ENCODE measurements at places on chromosomes 12 and 14.

DNA sequence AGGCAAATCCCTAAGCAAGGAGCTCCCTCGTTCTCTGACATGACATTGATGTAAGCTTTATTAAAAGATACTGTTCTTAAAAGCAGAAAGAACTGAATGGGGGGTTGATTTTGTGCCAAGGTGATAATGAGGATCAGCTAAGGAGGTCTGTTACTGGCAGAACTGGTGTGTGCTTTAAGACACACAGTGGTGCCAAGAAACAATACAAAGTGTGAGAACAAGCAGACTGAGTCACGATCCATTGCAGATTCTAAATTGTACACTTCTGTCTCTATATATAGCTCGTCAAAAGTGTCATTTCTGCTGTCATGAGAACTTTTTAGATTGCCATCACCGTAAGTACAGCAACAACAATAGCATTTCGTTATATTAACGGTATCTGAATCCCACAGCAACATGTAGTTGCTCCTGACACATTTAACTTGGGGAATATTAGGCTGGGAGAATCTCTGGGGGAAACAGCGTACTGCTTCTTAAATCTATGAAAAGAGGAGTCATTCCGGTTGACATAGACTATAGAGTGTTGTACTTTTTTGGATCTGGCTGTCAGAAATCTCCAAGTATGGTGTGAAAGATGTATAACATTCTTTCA, 151.3 kb upstream of the PRKD1 start:
- no peak for DNase-seq

GRCh38 chr12:54217774-54218241, 29.0 kb upstream of the SMUG1 start:
- no peak for DNase-seq

GRCh38 chr14:85308531-85309300, 221.2 kb upstream of the FLRT2 start:
- no peak for DNase-seq

- DNase-seq, result no peak
Observed at GRCh38 chr12:102903337-102904007, 13.6 kb downstream of the PAH start.

- DNase-seq, result no peak
Observed at GRCh38 chr12:46404225-46404631, 31.7 kb upstream of the SLC38A2 start.

GRCh38 chr14:99636487-99636886, 8.4 kb upstream of the HHIPL1 start:
- no peak for DNase-seq

DNA sequence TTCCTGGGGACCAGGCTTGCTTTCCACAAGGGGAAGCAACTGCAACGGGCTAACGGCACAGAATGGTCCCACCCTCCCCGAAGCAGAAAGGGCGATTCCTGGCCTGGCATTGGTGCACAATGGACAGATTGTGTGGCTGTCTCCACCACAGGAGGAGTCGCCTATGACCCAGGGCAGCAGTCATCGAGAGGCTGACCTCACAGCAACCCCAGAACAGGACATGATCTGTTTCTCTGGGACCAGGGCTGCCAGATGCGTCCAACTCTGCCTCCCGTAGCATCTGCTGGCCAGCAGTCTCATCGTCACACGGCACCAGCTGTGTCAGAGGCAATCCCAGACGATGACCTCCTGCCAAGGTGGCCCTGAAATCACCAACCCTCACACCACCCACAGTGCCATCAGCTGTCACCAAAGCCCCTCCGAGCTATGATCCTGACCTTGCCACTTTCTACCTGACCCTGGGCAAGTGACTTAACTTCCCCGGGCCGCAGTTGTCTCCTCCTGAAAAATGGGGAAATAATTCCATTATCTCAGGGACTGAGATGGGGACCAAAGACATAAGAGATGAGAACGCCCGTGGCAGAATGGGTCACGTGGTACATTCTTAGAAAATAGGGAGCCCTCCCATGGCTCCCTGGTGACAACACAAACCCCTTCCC, 86.7 kb downstream of the CHGA start:
- DNase-seq, result no peak

- DNase-seq, result no peak
Observed at GRCh38 chr12:6828781-6829535, 751 bp downstream of the P3H3 start.

DNA sequence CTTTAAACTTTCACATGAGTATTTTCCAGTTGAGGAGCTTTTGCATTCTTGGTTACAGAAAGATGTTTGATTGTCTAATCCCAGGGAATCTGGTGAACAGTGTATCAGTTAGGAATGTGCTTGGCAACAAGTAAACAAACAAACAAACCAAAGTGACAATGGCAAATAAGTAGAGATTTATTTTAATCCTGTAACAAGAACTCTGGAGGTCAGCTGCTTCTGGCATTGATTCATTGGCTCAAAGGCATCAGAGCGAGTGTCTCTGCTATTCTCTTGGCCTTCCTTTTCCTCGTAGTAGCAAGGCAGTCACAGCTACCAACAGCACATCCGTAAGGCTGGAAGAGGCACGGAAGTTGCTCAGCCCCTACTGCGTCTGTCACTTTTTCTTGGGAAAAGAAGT, 37.2 kb downstream of the CRADD start:
- DNase-seq, result no peak

DNA sequence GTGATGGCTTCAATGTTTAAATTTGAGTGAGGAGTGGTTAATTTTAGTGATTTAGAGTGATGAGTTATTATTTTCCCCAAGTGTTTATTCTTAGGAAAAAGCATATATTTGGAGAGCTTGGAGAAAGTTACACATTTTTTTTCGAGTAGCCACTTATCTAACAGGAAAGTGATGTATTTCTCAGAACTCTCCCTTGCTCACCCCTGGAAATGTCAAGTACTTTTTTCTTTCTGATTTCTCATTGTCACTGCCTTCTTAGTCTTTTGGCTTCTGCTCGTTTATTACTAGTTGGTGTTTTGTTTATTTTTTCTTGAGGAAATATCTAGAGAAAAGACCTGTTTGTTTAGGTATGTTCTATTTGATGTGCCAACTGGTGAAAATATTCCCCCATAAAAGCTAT, 58.8 kb downstream of the AEBP2 start:
- no peak for DNase-seq

DNA sequence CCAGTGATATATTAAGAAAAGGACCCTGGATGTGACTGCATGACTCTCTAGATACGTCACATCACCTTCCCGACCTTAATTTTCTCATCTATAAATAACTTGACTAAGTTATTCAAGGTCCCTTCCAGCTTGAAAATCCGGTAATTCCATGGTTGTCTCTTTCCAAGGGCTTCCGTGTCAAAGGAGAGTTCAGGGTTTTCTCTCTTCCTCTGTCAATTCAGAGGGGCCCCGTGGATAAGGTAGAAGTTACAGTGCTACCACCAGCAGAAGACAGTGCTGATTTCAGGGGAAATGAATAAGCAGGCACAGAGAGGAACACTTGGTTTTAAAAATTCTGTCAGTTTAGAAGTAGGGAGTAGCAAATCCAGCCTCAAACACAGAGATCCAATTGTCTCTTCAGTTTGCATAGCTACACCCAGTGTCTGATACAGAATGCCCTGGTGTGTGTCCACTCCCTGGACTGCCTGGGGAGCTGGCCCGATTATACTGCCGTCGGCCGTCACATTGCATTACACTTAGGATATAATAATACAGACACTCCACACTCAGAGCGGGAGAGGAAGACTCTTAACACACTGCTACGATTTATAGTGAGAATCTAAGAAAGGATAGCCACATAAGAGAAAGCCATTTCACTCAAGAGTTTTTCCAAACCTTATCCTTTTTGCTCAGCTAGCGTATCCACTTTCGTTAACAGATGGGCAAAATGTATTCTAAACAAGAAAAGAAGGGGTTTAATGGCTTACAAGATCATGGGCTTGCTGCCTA, 54.7 kb upstream of the GTF2A1 start:
- DNase-seq, result no peak

- DNase-seq, result no peak
Observed at GRCh38 chr12:27667540-27667939, 28.7 kb upstream of the REP15 start.

DNA sequence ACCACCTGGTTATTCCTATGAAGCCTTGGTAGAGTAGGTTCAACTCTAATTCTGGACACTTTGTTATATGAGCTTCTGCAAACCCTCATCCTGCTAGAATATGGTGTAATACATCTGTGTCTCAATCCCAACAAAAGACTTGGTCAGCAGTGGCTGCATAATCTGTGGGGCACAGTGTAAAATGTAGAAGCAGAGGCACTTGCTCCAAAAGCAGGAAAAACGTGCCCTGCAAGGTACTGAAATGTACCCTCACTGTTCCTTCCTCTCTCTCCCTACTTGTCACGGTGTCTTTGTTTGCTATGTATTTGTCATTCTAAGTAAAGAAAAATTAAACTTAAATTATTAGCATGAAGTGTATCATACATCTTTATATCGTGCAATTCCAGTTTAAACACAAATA, 267.9 kb downstream of the BCL11B start:
- no peak for DNase-seq

- no peak for DNase-seq
Observed at GRCh38 chr12:39804898-39805297, 185.3 kb upstream of the ABCD2 start.

GRCh38 chr12:3836641-3837040, 36.6 kb downstream of the PARP11 start:
- DNase-seq, result no peak

GRCh38 chr12:40752011-40752410, 59.8 kb downstream of the CNTN1 start:
- DNase-seq, result no peak

GRCh38 chr14:51442513-51443175, 202.6 kb downstream of the TMX1 start:
- no peak for DNase-seq

All from iPS DF 6.9 (cell line).